ENCODE measurements at places on chromosomes 3 and 15.
A peak's percentile ranks its signal among the peaks of the same experiment; 100 is the strongest.

GRCh38 chr15:25183581-25184251 is 228.9 kb downstream of the SNRPN start:
- no peak for DNase-seq

DNA sequence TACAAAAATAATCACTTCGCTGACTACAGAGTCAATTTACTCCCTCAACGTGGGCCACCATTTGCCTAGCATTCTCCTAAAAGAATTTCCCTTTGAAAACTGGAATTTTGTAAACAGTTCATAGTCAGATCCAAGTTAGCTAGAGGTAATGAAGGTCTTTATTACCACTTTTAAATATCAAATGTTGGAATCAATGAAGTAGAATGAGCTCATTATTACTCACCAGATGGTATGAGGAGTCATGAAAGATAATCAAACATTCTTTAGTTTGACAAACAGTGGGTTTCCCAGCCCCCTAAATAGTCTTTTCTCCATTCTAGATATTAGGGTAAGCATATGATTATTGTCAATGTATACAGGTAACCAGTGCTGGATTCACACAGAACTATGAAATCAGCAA is 455.7 kb upstream of the THBS1 start:
- DNase-seq: no peak

- no peak for DNase-seq
Measured at GRCh38 chr3:190097617-190098016, 23.1 kb downstream of the P3H2 start.

DNA sequence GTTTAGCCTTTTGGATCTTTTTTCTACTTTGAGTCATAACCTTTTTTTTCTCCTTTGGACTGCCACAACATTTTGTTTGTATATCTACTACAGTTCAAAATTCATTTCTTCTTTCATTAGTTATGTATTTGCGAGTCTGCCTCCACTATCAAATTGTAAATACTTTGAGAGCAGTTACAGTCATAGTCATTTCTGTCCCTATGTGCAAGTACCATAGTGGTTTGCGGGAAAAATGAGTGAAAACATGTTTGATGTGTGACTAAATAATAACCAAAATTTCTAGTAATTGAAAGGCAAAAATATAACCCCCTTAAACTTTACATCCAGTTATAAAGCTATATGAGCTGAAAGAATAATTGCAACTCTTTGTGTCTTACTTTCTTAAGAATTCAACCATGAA is 45.8 kb upstream of the CCDC50 start:
- DNase-seq: no peak

DNA sequence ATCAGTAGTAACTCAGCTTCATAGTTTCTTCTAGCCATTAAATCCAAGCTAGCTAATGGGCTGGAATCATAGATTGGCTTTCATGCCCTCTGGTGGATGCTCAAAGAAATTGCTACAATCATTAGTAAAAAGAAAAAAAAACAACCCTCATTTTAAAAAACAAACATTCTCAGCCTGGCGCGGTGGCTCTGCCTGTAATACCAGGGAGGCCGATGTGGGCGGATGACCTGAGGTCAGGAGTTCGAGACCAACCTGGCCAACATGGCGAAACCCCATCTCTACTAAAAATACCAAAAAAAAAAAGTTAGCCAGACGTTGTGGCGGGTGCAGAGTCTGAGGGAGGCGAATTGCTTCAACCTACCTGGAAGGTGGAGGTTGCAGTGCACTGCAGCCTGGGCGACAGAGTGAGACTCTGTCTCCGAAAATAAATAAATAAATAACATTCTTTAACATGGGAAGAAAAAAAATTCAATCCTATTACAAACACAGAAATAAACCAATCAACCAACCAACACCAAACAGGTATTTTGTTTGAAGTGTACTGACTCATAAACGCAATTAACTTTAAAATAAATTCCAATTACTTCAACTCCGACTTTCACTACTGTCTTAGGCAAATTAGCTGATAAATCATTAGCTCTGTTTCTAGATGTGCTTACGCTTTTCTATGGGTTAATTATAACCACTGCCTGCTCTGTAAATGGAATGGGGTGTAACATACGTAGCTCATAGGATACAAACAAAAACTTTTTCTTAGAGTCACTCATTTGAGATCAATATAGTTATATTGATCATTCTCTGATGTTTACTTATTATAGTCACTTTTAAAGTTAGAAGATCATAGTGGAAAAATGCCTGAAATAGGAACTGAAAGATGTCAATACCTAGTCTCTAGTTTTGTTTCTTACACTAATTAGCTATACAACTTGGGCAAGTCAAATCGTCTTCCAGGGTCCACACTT is 24.9 kb downstream of the TMEM207 start:
- DNase-seq: peak; percentile 39

DNA sequence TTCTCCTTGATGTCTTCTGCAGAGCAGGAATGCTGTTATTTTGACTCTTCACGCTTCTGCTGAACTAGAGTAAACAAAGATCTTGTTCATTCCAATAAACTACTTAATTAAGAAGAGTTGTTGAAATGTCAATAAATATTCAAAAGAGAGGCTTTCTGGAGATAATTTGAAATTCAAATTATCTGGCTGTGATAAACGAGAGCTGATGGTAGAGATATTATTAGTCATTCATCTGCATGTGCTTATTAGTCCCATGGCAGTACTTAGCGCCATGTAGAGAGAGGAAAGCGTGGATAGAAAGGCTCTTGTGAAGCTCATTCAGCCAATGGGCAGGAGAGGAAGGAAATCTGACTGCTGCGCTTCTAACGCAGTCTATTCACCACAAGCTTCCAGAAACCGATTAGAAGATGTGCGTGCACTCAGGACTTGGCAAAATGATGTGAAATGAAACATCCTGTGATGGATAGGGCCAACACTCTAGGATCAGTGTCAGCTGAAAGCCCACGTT is 251.1 kb downstream of the GABRB3 start:
- no peak for DNase-seq

DNA sequence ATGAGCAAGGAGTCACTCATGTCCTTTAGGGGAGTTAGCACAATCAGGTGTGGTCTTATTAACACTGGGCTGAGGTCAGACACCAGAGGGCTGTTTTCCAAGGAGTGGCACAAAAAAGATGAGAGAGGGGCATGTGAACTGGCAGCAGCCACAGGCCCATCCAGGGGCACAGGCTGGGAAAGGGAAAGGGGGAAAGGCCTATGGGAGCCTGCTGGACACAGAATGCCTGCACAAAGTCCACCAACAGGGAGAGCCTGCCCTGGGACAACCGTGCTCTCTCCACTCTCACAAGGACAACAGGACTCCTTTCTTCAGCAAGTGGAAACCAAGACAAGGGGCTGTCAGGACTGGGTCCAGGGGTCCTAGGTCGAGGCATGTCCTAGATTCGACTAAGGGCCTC is 109.6 kb downstream of the ADCY5 start:
- DNase-seq: no peak

DNA sequence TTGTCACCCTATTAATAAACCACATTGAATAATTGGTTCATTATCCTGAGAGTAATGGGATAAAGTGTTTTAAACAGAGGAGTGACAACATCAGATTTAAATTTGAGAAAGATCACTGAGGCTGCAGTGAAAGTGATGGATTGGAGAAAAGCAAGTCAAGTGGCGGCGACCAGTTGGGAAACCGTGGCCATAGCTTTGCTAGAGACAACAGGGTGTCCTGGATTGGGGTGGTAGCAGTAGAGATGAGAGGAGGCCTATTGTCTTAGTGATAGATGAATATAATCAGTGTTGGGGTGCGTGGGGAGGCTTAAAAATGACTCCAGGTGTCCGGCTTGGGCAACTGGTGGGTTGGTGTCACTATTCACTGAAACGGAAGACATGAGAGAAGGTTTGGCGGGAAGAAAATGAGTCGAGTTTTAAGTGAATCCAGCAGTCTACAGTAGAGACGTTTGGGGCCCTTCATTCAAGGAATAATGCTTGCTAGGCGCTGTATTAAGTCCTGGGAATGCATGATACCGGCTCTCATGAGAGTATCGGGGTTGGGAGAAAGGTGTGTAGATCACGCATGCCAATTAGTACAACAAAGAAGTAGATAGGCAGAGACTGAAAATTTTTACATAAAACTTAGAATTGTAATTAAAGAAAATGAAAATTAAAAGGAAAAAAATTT is 819 bp downstream of the NEK4 start:
- no peak for DNase-seq

DNA sequence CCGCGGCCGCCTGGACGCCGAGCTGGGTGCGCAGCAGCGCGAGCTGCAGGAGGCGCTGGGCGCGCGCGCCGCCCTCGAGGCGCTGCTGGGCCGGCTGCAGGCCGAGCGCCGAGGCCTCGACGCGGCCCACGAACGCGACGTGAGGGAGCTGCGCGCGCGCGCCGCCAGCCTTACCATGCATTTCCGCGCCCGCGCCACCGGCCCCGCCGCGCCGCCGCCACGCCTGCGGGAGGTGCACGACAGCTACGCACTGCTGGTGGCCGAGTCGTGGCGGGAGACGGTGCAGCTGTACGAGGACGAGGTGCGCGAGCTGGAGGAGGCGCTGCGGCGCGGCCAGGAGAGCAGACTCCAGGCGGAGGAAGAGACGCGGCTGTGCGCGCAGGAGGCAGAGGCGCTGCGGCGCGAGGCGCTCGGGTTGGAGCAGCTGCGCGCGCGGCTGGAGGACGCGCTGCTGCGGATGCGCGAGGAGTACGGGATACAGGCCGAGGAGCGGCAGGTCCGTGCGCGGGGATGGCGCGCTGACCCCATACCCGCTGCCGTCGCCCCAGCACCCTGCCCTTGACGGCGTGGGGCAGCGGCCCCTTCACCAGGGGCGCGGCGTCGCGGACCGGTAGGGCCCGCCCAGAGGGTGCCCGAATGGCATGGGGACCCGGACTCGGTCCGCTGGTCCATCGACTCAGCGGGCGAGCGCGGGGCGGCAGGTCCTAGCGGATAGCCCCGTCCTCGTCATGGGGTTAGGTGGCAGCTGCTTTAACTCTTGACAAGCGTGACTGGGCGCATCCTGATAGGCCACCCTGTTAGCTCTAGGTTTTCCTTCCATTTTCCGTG is 848 bp downstream of the SYNM start:
- DNase-seq: peak; percentile 70

DNA sequence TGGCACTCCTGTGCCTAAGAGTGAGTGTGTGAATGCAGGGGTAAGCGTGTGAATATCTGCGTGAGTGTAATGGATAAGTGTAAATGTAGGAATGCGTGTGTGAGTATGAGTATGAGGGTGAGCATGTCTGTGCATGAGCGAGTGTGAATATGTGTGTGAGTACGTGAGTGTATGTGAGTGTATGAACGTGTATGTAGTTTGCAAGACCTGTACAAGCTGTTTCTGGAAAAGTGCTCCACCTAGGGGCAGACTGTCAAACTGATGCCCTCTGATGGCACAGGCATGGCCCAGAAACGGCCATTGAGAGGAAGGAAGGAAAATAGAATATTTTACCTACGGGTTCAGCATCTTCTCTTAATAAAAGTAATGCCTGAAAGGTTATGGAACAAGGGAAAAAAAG is 24.4 kb upstream of the FRMD4B start:
- DNase-seq: peak; percentile 38

GRCh38 chr3:101262393-101263240 is 57.8 kb downstream of the IMPG2 start:
- DNase-seq: no peak

DNA sequence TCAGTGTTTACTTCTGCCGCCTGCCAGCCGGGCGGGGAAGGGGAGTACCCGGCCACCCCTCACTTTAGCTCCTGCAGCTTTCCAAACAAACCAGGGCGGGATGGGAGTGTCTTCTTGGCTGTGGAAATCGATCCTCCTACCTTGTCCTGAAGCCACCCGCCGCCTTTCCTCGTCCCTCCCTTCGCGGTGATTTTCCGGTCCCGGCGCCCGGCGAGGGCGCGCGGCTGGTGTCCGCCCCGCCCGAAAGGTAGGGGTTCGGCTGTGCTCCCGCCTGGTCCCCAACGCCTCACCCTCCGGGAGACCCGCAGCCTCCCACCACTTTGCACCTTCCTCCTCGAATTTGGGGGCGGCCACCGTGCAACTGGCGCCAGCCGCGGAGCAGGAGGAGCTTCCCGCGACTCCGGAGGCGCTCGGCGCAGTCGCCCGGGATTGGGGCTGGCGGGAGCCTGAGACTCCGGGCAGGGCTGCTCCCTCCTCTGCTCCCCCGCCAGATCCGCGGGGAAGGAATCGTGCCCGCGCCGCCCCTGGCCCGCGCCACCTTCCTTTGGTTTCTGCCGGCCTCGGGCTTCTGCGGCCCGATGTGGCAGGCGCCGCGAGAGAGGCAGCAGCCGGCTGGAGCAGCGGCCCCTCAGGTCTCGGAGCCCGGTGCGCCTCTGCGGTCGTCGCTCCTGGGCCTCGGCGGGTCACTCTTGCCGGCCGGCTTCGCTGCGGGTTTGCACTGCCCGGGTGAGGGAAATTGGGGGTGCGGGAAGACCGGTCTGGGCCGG is 30.7 kb upstream of the ST3GAL6 start:
- peak; percentile 30 for DNase-seq

DNA sequence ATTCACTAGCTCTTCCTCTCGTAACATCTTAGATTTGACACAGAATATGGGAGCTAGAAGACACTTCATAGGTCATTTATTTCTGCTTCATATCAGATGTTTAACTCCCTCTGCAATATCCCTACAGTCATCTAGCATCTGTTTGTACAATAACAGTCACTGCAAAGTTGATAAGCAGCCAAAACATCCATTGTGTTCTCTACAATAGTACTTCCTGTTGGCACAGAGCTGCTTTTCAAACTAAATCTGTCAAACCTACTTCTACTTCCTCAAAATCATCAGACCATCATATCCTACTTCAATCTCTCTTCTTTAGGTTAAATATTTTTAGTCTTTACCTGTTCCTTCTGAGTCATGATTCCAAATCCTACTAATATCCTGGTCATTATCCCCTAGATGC is 233.2 kb downstream of the FGF12 start:
- peak; percentile 86 for DNase-seq

GRCh38 chr3:142976621-142977398 is 13.3 kb upstream of the PAQR9 start:
- no peak for DNase-seq

DNA sequence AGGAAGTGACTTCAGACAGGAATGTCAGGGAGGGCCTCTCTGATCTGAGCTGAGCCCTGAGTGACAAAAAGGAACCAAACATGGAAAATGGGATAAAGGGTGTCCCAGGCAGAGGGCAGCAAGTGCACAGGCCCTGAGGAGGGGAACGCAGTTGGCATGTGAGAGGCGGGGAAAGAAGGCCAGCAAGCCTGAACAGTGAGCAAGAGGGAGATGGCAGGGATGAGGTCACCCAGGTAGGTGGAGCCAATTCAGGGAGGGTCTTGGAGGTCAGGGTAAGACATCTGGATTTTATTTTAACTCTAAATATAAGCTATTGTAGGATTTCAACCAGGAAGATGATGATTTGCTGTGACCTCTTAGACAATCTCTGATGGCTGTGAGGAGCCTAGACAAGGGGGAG is 167.7 kb downstream of the LRTM1 start:
- DNase-seq: no peak

Measured in NCI-H2081 (cell line).